ENCODE measurements at places on chromosomes 6 and 20.

DNA sequence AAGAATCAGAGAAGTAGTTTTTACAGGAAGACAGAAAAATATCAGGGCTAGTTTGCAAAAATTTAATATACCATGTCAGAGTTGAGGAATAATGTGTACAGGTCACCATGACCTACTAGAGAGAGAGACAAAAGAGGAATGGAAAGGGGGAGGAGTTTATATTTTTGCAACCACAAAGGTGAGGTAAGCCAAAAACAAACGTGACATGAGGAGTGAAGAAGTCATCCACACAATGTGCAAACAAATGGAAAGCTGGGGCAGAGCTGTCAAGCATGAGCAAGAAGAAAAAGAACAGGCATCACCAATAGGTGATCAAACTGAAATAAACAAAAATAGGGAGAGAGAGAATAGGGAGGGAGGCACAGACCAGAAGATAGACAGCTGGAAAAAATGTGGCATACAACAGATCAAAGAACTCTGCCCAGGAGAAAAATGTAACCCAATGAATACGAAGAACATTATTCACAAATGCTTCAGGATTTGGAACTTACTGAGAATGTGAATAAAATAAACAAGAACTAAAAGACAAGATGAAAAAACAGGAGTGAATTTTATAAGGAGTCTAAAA, 15.5 kb downstream of the RARS2 start:
- no peak for DNase-seq

GRCh38 chr6:23797041-23797440, 329.0 kb upstream of the NRSN1 start:
- DNase-seq = no peak

- no peak for DNase-seq
Measured at GRCh38 chr6:157921685-157922367, 59.8 kb upstream of the SYNJ2 start.

DNA sequence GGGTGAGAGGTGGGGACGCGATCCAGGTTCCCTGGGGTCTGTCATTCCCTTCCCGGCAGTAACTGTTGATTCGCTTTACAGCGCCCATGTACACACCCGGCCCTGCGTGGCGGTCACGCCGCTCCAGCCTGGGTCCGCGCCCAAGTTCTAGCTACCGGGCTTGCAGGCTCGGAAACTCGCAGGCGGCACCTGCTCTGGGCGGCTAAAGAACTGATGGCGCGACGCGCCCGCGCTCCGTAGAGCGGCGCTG, 1.4 kb upstream of the POU3F2 start:
- DNase-seq = no peak

DNA sequence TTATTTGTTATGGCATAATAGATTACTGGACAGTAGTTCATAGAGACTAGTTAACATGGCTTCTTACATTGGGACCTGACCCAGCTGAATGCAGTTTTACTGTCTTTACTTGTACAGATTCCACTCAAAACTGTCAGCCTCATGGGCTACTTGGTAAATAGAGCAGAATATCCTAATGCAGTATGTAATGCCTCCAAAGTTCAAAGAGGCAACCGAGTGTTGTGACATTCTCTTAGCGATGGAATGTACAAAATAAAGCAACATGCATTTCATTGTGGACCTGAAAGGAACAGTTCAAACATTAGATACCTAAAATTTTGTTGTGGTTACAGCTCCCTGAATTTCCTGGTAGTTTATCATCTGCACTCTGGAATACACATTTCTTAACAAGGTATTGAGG, 29.1 kb upstream of the RGS17 start:
- no peak for DNase-seq

DNA sequence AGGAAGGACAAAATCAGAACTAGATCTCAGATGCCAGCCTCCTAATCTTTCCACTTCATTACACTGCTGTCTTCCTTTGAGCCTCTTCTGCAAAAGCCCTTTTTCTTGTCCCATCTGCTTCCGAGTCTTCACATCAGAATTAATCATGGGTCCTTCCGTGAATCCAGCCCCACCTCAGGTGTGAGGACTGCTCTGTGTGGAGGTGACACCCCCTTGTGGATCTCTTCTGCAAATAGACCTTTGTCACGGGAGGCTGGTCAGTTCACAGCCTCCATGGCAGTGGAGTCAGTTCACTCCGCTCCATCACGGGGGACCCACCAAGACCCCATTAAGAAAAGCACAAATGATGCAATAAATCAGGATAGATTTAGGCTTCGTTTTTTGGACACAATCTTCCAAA, 171.1 kb downstream of the ADAT2 start:
- no peak for DNase-seq

DNA sequence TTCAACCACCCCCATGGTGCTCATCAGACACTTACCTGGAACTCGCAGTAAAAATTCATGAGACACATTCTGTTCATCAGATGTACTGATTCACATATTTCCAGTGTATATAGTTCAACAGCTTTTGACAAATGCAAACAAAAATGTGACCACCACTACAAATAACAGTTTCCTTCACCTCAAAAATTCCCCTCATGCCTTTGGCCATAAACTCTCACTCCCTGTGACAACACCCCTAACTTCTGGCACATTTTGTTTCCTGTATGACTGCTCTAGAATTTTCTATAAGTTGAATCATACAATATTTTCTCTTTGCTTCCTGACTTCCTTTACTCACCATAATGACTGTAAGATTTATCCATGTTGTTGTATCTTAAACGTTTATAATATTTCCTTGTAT, 63.7 kb downstream of the C6orf118 start:
- no peak for DNase-seq

DNA sequence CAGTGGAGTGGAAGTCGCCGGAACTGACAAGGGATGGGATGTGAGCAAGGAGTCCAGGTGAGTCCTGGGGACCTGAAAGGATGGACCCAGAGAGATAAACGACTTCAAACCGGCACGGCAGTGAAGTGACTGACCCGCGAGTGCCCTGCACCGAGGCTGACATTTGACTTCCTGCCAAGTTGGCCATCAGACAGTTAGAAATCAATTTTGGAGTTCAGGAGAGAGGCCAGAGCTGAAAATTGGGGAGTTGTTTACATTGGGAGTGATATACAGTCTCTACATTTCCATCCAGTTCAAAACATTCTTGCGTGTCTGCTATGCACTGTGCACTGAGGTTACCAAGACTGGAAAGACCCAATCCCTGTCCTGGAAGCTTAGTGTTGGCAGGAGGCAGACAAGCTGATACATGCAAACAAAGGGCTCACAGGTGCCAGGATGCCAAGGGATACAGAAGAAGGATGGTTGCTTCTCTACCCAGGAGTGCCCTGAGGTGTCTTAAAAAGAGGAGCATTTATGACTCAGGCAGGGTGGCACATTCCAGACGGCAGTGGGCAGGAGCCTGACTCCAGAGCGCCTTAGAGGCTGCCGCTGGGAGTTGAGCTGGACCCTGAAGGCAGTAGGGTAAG, 186.6 kb downstream of the MTHFD1L start:
- no peak for DNase-seq

GRCh38 chr6:123022975-123023374, 26.9 kb downstream of the CLVS2 start:
- DNase-seq = no peak

DNA sequence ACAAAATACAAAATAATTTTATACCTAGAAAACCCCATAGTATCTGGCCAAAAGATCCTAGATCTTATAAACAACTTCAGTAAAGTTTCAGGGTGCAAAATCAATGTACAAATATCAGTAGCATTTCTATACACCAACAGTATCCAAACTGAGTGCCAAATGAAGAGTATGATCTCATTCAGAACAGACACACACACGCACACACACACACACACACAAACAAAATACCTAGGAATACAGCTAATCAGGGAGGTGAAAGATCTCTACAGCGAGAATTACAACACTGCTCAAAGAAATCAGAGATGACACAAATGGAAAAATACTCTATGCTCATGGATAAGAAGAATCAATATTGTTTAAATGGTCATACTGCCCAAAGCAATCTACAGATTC, 49.2 kb downstream of the TOMM6 start:
- DNase-seq = no peak

- DNase-seq = peak; percentile 5
Measured at GRCh38 chr20:13788167-13788834, 3.5 kb downstream of the NDUFAF5 start.

DNA sequence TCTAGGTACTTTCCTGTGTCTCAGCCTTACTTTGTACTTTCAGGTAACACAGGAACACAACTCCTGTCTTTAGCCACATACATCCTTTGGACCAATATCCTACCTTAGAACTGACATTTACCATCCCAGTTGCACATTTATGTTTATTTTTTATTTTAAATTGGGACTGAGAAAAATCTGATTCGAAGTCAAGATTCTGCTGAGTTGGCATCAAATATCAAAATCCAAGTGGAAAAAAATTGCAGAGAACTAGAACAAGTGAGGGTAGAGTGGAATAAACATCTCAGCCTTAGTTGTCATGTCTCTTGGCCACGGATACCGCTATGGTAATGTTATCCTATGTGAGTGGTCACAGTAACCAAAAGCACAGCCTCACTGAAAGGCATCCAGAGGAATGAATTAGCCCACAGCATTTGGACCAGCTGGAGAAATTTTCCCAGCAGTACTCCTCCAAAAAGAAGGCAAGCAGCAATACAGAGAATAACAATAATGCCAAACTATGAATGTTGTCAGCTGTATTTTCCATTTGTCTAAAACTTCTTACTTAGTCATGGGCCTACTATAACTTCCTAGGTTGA, 17.6 kb upstream of the EYA4 start:
- DNase-seq = no peak

GRCh38 chr6:53203483-53203882, 54.8 kb upstream of the GCM1 start:
- no peak for DNase-seq

DNA sequence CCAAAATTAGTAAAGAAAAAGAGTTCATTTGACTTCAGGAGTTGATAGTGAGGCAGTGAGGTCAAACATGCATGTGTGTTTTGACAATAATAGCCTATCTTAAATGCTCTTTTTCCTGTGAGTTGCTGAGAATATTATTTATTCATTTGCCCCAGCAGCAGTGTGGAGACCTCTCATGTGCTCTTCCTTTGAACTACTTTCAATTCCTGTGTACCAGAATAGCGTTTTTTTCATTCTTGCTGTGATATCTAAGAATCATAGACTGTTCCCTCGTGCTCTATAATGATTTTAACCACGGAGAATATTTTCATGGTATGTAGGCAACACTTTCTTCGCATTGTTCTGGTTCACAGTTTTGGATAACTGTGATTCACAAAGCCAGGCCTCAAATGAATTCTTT, 5.2 kb downstream of the CDYL start:
- no peak for DNase-seq

GRCh38 chr6:127606131-127606562, 29.2 kb downstream of the C6orf58 start:
- DNase-seq = peak; percentile 19

DNA sequence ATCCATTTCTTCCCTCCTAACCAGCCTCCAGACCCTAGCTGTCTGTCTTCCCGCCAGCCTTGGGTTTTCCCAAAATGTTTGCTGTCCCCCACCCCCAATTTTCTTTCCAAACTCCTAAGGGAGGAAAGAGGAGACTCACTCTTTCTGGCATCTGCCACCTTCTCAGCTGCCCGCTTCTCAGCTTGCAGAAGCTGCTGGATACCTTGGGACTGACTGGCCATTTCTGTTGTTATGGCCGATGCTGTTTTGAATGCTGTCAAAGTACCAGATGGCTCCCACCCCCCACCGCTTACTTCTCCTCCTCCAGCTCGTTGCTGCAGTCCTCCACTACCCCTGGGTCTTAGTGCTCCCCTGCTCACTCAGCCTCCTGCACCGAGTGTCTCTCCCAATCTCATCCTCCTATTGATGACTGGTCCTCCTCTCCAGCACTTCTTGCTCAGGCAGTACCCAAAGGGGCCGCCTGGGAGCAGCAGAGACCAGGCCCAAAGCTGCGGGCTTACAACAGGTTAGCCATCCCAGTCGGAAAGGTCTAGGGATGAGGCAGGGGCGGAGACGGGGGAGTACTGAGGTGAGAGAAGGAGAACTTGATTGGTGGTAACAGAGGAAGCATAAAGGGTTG, at the start of gene ATP6V1G2:
Gene ATP6V1G2, minus strand, starts transcription at position 270 of the 619 bp plus-strand sequence. Its CDS starts 49 bp downstream, at position 221.
- peak; percentile 78 for DNase-seq

DNA sequence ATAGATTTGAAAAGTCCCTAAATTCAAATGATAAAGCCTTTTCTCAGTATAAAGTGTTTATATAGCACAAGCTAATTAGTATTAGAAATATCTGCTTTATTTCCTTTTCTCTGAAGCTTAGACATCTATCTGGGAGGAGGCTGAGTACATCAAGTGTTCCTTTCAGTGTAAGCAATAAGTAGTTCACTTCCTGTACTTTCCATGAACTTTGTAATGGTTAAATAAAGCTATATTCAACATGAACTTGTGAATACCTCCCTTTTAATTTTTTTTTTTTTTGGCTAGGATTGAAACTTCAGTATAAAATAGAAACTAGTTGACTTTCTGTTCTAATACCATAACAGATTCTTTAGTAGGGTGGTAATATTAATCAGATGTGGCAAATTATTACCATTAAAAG, 190.9 kb downstream of the CENPW start:
- DNase-seq = no peak

GRCh38 chr6:163387317-163387716, 27.2 kb upstream of the QKI start:
- DNase-seq = no peak

GRCh38 chr20:40771848-40772511, 82.9 kb upstream of the MAFB start:
- DNase-seq = no peak

GRCh38 chr6:107877968-107878367, 53.9 kb upstream of the SCML4 start:
- no peak for DNase-seq

GRCh38 chr6:32529697-32530430, at the start of gene HLA-DRB5:
TSS of gene HLA-DRB5 (minus strand) at chr6:32530287. CDS start at chr6:32530224, 63 bp downstream.
- no peak for DNase-seq
